ENCODE measurements at places on chromosomes 5 and 9.
A peak's percentile ranks its signal among the peaks of the same experiment; 100 is the strongest.

DNA sequence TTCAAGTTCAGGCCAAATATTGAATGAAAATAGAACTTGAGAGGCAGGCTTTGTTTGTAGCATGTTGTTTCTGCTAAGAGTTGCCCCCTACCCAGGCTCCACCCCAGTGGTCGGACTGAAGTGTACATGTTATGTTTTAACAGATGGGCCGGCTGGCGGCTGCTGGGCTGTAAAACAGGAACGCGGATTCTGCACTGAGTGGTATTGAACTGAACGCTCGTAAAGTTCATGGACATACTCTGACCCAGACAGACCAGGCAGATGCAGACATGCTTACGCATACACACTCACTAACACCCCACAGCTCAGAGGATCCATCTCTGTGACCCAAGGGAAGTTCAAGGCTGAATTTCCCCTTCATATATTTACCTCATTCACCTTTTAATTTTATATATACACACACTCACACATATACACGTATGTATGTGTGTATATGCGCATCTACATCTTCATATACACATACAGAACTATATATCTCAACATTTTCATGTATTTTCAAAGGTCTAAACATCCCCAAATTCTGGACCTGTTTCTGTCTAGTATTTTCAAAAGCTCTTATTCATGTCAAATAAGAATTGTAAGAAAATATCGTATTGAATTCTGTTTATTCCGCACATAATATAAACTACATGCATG lies 1.4 kb downstream of the MARCHF3 start:
- no peak for DNase-seq

DNA sequence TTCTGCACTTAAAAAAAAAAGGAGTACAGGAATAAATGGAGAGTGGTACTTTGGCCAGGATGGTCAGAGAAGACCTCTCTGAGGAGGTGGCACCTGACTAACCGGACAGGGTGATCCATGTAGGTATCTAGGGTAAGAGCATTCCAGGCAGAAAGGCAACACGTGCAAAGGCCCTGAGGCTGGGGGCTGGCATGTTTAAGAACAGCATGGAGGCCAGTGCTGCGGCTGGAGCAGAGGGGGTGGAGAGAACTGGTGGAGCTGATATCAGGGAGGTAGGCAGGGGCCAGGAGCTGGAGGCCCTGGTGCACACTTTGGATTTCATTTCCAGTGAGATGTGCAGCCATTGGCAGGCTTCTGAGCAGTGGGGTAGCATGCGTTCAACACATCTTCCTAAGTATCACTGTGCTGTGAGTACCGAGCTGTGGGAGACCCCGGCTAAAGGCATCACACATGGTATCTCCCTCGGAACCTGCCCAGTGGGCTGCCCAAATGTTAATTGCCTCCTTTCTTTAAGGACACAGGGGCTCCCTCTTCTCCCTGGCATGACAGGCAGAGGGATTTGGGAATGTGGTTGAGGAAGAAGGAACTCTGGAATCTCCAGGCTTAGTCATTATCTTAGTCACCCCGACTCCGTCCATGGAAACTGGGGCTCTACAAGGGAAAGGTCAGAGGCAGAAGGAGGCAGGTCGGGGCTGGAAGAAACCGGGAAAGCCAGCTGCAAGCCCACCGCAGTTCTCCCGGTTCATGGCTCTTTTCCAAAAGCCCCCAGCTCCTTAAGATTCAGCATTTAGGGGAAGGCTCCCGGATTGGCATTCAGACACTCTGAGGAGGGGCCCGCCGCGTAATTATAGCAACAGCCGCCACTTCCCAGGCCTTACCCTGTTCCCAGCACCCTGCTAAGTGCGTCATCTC lies 18.6 kb downstream of the SLC6A7 start:
- peak; percentile 74 for DNase-seq

GRCh38 chr9:74493512-74493911 lies 3.6 kb upstream of the RORB start:
- DNase-seq = no peak

- DNase-seq = no peak
These were observed 17.5 kb downstream of the TLE1 start for GRCh38 chr9:81671880-81672280.

DNA sequence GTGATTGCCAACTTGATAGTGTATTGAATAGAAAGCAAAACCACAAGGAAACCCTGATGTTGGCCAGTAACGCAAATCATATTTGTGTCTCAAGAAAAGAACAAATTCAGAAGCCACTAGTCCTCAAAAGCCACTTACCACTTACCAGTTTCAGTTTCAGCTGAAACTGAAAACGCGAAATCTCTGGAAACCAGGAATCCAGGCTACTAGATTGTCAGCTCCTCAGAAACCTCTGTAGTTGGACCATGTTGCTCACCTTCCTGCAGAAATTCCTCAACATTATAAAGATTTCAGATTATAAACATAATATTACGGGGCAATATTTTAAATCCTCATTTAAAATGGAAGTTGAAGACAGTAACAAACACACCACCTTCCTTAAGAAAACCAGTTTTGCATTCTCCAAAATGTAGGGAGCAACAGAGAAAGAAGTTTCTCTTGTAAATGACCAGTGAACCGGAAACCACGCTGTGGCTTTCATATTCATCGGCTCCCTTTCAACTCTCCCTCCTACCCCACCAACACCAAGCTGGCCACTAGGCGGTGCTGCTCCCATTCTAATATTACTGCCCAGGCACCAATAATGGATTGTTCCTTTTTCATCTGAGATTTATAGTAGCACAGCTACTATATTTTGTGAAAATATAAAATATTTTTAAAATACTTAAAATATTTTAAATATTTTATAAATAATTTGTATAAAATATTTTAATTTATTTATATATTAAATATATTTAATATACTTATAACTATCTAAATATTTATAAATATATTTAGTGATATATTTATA lies 8.7 kb upstream of the TMED7 start:
- peak; percentile 78 for DNase-seq

DNA sequence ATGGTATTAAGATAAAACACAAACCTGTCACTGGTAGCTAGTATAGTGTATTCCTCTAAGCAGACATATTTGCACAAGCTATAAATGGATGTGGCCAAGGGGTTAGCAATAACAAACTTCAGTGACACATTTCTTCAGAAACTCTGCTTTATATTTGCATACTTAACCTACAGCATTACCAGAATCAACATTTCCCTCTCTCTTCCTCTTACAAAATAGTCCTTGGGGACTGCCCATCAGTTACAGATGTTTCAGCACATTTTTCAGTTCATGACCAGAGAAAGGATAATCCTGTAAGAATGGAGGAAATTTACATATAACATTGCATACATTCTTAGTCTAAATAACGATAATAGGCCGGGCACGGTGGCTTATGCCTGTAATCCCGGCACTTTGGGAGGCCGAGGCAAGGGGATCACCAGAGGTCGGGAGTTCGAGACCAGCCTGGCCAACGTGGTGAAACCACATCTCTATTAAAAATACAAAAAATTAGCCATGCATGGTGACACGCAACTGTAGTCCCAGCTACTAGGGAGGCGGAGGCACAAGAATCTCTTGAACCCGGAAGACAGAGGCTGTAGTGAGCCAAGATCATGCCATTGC lies 25.3 kb upstream of the SLC1A1 start:
- DNase-seq = no peak

GRCh38 chr9:16515879-16516301 lies 354.6 kb downstream of the BNC2 start:
- DNase-seq = peak; percentile 82

DNA sequence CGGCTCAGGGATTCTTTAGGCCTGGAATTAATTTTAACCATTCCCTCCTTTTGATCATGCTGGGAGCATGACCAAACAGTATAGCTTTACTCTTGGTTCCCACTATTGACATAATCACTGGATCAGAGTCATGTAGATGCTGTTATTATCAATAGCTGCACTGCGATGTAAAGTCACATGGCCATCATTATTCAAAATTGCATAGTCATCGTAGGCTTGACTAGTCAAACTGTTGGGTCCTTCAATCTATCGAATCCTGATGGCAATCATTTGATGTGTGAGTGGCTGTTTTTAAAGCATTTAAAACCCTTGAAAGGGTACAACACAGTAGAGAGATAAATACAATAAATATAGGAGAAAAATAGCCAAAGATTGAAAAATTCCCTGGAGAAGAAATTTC lies 1194.1 kb downstream of the EFNA5 start:
- no peak for DNase-seq

- no peak for DNase-seq
These were observed 671 bp downstream of the LRRC26 start for GRCh38 chr9:137168904-137169856.

DNA sequence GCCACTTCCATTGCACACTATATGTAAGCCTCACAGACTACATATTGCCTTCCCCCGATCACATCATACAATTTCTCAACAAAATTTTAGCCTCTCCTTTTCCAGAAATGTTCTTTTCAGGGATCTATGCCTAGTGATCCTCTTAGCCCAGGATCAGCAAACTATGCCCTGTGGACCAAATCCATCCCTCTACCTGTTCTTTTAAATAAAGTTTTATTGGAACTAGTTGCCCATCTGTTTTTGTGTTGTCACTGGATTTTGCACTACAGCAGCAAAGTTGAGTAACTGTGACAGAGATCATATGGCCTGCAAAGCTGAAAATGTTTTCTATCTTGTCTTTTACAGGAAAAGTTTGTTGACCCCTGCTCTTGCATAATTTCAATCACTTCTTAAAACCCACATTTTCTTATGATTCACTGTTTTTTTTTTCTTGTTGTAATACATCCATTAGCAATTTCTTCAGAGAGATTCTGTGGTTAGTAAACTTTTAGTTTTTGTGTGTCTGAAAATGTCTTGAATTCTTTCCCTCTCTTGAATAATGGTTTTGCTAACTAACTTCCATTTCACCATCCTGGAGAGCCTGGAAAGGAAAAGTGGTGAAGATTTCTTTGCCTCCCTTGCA lies 7.1 kb downstream of the TXNDC8 start:
- DNase-seq = peak; percentile 13

- DNase-seq = no peak
These were observed 317.2 kb upstream of the GRAMD2B start for GRCh38 chr5:126106029-126106428.

GRCh38 chr5:154713615-154714125 lies 41.5 kb upstream of the LARP1 start:
- no peak for DNase-seq

GRCh38 chr5:157594257-157594656 lies 18.7 kb upstream of the ADAM19 start:
- DNase-seq = no peak

DNA sequence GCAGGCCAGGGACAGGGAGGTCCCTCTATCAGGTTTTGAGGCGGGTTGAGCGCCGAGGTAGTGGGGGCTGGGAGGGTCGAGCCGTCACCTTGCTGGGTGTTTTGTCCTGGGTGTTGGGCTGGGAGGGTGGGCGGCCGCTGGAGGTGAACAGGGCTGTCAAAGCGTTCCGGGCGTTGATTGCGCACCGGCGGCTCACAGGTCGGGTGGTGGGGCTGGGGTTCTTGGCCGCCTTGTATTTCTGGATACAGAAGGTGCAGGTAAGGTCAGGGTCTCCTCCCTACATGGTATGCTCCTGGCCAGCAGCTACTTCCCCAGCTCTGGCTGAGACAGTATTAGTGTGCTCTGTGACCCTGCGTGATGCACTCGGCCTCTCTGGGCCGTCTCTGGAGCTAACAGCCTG lies 6.1 kb downstream of the BBLN start:
- DNase-seq = no peak

GRCh38 chr5:82011761-82012160 lies 39.9 kb downstream of the ATG10 start:
- peak; percentile 50 for DNase-seq

DNA sequence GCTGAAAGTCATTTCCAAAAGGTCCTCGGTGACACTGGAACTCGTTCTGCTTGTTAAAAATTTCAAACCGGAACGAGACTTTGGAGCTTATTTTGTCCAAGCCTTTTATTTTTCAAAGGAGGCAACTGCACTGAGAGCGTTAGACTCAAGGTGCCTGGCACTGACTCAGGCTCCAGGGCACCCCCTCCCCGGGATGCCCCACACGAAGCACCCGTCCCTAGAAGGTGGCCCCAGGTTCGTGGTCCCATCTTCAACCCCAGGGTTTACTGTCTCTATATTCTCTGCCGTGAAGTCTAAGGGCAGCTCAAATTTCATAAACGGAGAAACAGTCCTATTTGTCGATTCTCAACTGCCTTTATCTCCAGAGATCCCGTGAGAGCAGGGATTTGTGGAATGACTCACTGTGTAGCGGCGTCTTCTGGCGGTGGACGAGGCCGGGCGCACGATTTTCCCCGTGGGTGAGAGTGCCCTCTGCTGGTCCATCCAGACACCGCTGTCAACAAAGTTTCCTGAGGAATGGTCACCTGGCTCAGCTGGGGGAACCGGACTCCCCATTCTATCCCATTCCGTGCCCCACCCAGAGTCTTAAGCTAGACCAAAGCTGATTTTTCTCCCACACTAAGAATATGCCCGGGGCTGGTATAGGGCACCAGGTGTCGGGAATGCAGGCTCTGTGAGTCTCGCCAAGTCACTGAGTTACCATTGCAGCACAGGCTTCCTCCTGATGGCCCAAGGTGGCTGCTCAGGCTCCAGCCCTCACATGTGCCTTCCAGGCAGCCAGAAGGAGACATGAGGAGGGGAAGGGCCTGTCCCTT lies 27.1 kb upstream of the SLC6A19 start:
- DNase-seq = peak; percentile 75

DNA sequence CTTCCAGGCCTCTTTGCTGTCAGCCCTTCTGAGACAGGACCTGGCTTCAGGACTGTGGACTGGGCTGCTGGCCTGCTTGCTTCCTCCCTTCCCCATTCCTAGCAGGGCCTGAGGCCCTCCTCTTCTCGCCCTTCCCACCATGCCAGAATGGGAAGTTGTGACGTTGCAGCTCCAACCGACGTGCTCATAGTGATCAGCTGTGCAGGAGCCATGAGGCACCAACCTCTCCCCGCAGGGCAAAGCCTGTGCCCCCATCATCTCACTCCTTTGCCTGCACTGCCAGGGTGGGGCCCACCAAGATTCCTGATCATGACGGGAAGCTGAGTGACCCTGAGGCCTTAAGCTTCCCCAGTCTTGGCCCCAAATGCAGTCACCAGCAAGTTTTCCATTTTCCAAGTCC lies 45.1 kb upstream of the GARNL3 start:
- no peak for DNase-seq

GRCh38 chr9:108972186-108972585 lies 38.0 kb downstream of the ABITRAM start:
- DNase-seq = no peak

GRCh38 chr5:58241389-58241788 lies 218.5 kb downstream of the PLK2 start:
- DNase-seq = peak; percentile 38

- DNase-seq = no peak
These were observed 5.9 kb upstream of the ZFP62 start for GRCh38 chr5:180866985-180867384.

DNA sequence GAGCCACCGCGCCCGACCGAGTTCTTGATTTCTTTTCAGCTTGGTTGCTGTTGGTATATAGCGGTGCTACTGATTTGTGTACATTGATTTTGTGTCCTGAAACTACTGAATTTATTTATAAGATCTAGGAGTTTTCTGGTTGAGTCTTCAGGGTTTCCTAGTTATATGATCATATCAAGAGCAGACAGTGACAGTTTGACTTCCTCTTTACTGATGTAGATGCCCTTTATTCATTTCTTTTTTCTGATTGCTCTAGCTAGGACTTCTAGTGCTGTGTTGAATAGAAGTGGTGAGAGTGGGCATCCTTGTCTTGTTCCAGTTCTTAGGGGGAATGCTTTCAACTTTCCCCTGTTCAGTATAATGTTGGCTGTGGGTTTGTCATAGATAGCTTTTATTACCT lies 17.4 kb upstream of the LRRC19 start:
- no peak for DNase-seq

Measured in fibroblast of skin of back (primary cell).